ENCODE measurements at places on chromosomes 16 and 17.

- no peak for DNase-seq
These were observed 3.0 kb downstream of the HIRIP3 start for GRCh38 chr16:29992344-29992967.

GRCh38 chr17:8609910-8610309 is 20.6 kb downstream of the MYH10 start:
- DNase-seq: no peak

DNA sequence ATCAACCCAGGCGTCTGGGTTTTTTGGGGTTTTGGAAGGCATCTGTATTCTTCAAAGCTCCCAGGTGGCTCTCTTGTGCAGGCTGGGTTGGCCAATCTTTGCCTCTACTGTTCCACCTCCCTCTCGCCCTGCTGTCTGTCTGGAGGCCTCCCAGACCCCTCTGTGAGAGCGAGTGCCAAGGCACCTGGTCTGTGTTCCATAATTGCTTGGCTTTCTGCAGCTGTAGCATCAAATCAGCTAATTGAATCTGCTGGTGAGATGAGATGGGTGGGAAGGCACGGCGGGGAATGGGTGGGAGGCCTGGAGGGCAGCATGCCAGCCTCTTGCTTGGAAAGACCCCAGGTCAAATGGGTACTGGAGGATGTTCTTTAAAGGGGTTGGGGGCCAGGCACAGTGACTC is 52.5 kb upstream of the CLEC19A start:
- no peak for DNase-seq

GRCh38 chr16:14037960-14038359 is 33.2 kb upstream of the MRTFB start:
- DNase-seq: no peak

DNA sequence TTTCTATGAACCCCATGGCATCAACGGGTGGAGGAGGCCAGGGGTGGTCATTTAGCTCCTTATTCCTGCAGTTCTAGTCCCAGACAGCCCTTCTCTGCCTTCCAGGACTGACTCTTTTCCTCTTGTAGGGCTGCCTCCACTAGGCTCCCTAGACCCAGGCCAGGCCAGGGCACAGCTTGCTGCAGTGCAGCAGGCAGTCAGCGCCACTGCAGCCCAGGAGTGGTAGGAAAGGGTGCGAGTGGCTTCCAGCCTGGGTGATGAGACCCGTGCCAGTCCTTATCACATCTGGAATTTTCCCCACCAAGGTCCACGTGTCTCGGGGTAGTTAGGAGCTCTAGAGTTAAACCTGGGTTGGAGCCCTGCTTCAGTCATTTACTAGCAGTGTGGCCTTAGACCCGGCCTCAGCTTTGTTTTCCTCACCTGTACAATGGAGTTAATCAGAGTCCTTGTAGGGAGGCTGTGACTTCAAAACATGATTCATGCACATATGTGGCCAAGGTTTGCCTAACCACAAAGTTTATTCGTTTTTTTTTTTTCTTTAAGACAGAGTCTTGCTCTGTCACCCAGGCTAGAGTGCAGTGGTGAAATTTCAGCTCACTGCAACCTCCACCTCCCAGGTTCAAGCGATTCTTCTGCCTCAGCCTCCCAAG is 4.7 kb downstream of the SLC5A11 start:
- no peak for DNase-seq

DNA sequence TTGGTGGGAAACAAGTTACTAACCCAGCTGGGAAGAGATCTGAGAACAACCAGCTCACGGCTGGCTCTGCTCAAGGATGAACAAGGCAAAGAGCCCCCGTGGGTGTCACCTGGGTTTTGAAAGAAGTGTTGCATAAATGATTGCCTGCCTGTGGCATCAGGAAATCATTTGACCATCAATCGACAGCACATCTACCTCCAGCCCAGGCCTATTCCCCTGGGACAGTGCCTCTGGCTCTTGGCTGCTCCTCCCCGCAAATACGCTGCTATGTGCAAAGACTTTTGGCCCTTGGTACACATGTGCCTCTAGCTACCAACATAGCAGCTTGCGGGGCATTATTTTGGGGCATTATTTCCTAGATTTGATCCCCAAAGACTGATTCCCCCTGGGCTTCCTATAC is 39.4 kb upstream of the SMPD3 start:
- no peak for DNase-seq

DNA sequence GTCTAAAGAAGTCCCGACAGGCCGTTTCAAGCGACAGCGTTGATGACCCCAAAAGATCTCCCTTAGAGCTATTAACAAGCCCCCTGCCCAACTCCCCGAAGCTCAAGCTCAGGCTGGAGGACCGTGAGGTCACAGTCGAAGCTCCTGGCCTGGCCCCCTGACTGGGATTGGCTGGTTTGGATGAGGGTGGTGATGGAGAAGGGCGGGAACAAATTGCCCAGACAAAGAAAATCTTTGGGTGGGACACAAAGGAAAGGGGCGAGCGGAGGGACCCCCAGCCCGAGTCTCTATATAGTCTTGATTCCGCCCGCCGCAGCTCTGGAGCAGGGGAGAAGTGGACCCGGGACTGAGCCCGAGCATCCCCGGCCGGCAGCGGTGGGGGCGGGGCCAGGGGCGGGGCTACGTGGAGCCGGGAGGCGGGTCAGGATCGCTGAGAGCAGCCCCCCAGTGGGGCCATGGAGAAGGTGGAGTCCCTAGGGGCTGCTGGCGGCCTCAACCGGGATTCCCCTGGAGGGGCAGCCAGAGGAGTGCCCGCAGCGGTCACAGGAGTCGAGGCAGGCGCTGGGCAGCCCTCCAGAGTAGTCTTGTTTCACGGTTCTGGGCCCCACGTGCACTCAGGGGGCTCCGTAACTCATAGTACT is 982 bp upstream of the NEURL4 start:
- DNase-seq: peak; percentile 57

DNA sequence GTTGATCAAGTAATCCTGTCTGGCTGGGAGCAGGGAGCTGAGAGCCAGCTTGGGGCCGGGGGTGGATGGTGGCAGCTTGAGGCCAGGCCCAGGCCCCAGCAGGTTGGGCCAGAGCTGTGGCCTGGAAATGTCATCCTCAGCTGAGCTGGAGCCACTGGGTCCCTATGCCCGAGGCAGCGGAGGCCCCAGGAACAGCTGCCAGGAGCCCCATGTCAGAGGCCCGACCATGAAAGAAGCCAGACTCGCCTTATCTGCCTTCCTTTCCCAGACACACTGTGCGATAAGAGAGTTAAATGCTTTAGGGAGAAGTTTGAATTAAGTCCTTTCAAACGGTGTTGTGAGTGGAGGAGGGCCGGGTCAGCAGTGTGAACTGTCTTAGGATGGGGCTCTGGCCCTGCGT is 3.5 kb downstream of the SMTNL2 start:
- no peak for DNase-seq

GRCh38 chr16:53913099-53913870 is 209.3 kb downstream of the FTO start:
- DNase-seq: no peak

- DNase-seq: no peak
These were observed 14.2 kb downstream of the SREBF1 start for GRCh38 chr17:17822616-17823015.

DNA sequence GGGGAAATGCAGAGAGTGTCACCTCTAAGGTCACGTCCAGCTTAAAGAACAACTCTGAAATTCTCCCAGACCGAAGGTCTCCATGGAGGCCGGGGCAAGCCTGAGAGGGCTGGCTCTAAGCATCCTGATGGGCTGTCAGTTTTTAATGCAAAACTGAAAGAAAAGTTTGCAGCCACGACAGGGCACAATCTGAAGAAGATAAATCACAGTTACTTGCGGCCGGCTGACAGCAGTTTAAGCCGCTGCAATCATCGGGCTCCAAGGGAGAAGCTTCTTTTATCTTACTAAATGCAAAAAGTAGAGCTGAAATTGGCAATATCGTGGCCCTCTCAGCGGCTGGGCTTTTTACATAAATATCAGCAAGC is 168.8 kb downstream of the CYLD start:
- no peak for DNase-seq

DNA sequence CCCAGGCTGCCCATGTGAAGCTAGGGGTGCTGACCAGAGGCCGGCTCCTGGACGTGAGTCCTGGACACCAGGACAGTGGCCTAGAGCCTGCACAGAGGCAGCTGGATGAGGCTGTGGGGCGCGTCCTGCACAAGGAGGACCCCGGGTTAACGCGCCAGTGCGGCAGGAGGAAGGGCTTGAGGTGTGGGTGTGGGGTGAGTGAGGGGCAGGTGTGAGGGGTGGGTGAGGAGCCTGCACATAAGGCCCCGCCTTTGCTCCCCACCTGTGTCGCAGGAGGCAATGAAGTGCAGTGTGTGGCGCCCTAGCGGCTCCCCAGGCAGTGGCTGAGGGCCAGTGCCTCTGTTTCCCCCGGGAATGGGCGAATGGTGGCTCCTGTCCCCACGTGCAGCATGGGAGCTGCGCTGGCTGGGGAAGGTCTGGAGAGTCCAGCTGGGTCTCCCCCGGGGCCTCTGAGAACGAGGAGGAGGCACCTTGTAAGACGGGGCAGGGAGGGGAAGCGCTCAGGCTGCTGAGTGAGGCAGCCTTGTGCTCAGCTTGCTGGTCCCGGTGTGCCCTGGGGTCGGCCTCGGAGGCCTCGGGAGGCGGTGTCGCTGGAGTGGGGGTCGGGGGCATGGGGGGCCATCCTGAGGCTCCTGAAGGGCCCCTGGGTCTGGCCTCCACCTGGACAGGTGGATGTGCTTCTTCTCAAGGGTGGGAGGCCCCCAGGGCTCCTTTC is 3.2 kb downstream of the CD7 start:
- no peak for DNase-seq

DNA sequence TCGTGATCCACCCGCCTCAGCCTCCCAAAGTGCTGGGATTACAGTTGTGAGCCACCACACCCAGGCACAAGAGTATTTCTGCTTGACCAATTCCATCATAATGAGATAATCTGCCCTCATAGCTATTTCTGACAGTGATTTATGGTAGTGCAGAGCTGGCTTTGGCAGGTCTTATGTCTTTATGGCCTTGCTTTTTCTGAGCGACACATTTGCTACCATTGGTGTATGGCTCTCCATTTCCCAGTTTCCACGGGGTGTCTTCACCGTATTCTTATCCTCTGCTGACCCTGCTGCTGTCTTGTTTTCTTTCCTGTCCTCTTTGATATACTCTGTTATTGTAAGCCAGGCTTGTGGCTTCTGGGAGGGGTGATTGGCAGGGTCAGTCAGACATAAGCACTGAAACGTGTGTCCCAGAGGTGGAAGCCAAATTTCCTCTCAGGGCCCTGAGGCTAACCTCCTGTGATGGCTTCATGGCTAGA is 161.1 kb upstream of the TBX2 start:
- DNase-seq: no peak

DNA sequence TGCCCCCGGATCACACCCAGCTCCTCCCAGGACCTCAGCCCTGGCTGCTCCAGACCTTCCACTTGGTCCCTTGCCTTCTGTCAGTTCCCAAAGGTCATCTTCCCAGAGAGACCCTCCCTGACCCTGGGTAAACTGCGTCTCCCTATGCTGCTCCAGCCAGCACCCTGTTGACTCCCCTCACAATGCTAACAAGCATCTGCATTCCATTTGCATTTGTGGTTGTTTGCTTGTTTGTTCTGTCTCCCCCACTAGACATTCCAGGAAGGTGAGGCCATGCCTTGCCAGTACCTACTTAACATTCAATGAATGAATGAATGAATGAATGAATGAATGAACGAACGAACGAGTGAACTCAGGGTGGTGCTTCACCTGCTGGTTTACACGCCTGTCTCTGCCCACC is 171.2 kb downstream of the WSCD1 start:
- DNase-seq: no peak

GRCh38 chr16:65576139-65576538 is 454.3 kb upstream of the CDH11 start:
- no peak for DNase-seq

GRCh38 chr17:47207143-47208067 is 1.7 kb upstream of the MYL4 start:
- DNase-seq: no peak

- no peak for DNase-seq
These were observed 357.6 kb downstream of the UTP18 start for GRCh38 chr17:51617986-51618385.

DNA sequence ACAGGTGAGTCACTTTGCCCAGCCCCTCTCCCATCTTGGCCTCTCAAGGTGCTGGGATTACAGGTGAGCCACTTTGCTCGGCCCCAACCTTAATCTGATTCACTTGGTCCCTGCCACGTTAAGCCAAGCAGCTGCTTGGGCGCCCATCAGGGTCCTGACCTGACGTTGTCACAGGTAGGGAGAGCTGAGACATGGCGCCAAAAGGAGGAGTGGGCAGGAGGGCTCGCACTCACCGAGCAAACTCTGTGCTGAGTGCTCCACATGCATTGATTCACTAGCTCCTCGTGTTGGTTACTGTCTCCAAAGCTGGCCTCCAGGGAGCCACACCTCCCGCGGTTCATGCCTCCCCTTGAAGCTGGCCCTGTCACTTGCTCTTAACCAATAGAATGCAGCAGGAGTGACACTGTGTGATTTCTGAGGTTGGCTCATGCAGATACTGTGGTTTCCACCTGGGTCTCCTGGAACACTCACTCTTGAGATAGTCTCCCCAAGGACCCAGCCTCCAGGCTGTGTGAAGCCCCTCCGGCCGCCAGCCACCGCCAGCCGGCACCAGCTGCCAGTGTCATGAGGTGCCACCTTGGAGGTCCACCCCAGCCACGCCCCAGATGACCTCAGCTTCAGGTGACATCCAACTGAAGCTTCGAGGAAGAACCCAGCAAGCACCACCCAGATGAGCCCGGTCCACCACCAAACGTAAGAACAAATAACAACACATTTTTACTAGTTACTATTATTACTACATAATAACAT is 223.0 kb downstream of the GSG1L start:
- DNase-seq: no peak

DNA sequence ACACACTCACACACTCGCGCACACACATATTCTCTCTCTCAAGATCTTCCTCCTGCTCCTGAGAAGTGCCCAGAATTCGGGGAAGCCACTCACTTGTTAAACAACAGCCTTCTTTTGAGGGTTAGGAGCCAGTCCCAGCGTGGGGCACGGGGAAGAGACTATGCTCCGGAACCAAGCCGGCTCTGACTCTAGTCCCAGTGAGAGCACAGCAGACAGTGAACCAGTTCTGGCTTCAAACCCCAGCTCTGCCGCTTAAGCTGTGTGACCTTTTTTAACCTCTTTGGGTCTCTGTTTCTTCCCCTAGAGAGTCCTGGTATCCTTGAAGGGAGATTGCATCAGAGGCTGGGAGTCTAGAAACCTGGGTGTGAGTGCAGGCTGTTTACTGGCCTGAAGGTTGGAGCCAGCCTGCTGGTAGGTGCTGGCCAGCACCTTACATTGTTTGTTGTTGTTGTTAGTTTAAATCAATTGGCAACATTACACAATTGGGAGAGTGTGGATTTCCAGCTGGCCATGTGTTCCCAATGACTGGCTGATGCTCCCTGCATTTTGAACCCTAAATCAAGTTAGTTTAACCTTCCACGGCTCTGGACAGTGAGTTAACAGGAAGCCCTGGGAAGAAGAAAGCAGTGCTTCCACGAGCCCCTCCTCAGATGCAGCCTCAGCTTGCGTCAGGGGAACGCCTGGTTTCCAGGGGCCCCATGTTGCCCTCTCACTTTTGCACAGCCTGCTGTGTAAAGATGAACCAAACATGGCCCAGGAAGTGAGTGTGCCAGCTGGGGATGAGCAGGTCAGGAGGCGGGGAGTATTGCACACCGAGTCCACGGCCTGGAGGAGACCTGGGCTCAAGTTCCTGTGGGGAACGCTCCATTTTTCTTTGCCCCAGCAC is 71.5 kb downstream of the GAS7 start:
- DNase-seq: no peak

GRCh38 chr16:89357055-89357816 is 133.1 kb downstream of the ANKRD11 start:
- DNase-seq: no peak

- DNase-seq: no peak
These were observed 56.8 kb upstream of the ARL4D start for GRCh38 chr17:43341715-43342588.
